ENCODE measurements at places on chromosomes 5 and 9.

DNA sequence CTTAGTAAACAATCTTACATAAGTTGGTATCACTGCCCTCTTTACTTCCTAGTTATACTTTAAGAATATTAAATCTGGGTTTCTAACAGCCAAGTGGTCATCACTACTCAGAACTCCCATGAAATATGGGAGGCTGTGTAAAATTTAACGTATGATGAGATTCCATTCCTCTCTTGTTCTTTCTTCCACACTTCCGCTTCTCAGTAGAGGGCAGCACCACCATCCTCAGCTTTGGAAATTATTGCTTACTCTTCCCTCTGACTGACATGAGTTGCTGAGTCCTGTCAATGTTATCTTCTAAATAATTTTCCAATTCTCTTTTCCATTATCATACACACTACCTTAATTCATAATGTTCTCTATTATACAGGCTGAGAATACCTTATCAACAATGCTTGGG lies 194.0 kb downstream of the RFX3 start:
- no peak for DNase-seq

GRCh38 chr5:160198841-160199409 lies 30.4 kb upstream of the FABP6 start:
- no peak for DNase-seq

DNA sequence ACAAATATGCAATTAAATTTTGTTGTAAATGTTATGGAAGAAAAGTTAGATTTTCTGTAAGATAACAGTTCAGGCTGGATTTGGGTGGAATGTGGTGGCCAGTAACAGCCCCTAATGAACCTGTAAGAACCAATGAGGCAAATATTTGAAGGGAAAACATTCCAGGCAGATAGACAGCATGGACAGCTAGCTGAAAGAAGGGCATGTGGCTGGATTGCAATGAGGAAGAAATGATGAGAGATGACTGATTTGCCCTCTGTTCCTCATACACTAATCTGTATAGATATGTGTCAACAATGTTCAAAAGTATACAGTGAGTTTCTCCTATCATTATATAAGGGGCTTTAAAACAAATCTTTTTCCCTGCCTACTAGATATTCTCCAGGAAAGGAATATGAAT lies 58.8 kb downstream of the MAN2A1 start:
- DNase-seq: no peak

- DNase-seq: no peak
Measured at GRCh38 chr5:5156471-5157082, 16.4 kb downstream of the ADAMTS16 start.

DNA sequence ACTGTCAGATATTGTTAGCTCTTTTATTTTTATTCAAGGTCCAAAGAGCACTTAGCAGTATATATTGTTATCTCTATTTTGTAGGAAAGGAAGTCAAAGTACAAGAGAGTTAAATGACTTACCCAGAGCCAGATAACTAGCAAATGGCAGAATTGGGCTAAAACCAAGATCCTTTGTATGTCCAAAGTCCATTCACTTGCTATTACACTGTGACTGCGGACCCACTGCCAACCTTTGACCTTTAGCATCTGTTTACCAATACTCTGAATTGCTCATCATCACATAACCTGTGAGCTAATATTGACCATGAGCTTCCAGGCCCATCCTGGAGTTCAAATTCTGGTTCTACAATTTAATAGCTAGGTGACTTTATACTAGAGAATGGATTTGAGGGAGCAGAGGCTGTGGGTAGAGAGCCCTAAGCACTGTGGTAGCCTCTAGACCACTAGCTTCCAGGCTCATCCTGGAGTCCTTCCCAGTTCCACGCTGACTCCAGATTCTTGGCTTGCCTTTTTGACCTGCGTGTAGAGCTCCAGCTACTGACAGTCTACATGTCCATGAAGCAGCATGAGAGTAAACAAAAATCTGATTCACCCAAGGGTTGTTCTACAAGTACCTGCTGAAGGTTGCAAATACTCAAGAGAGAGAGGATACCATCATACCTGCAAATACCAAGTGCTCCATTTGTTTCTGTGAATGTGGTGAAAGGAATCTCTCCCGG lies 424.0 kb downstream of the SH3GL2 start:
- no peak for DNase-seq

DNA sequence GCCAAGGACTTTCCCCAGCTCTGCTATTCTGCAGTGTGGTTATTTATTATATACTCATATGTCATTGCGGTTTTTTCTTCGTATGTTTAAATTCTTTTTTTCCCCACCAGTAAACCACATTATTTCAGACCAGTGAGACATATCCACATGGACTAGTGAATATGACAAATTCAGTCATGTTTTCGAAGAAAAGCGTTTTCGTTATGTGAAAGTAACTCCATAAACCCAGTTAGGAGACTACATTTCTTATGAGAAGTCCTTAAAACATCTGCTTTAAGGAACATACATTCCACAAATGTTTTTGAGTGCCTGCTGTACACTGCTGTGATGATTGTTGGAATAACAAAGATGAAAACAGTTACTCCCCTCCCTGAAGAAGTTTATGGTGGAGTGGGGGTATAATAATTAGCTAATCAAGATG lies 591.8 kb upstream of the CLINT1 start:
- DNase-seq: no peak

DNA sequence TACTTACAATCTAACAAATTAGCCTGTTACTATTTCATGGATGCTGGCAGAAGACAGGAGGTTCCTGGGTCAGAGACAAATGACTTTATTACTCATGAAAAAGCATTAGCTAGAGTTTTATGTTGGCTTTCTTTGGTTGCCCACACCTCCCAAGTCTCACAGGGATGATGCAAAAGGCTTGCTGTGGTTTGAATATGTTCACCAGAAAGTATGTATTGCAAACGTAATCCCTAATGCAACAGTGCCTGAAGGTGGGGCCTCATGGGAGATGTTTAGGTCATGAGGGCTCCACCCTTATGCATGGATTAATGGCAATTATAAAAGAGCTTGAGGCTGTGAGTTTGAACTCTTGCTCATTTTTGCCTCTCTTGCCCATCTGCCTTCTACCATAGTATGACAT lies 28.5 kb downstream of the DPYSL3 start:
- no peak for DNase-seq

GRCh38 chr9:28342815-28343338 lies 769.6 kb upstream of the C9orf72 start:
- DNase-seq: no peak

GRCh38 chr5:179623906-179624741 lies 653 bp upstream of the HNRNPH1 start:
- no peak for DNase-seq

- DNase-seq: no peak
Measured at GRCh38 chr5:89293810-89294209, 410.8 kb upstream of the MEF2C start.

GRCh38 chr5:148343603-148344487 lies 8.5 kb downstream of the SPINK9 start:
- no peak for DNase-seq

DNA sequence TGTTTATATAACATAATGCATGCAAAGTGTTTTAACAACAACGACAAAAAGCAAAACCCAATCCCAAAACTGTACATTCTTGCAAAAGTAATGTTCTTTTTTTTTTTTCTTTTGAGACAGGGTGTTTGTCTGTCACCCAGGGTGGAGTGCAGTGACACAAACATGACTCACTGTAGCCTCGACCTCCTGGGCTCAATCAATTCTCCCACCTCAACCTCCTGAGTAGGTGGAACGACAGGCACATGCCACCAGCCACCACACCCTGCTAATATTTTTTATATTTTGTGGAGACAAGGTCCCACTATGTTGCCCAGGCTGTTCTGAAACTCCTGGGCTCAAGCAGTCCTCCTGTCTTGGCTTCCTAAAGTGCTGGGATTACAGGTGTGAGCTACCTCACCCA lies 13.6 kb upstream of the HAVCR1 start:
- no peak for DNase-seq

GRCh38 chr9:72614067-72614466 lies 92.7 kb downstream of the TMC1 start:
- DNase-seq: no peak

DNA sequence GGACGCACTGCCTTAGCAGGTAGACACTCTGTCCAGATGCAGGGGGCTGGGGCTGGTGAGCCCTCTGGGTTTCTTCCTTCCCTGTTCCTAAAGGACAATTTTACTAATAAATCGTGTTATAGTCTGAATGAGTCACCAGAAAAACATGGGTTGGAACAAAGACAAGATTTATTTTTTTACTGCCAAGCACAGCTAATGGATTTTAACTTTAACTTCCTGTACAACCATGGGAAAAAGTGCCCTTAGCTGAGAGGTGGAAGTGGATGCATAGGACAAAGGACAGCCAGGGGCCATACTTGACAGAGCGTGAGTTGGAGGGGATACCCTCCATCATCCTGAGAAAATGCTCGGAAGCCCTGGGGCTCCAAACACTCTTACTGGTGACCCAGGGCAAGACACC lies 300.7 kb downstream of the MSX2 start:
- no peak for DNase-seq

DNA sequence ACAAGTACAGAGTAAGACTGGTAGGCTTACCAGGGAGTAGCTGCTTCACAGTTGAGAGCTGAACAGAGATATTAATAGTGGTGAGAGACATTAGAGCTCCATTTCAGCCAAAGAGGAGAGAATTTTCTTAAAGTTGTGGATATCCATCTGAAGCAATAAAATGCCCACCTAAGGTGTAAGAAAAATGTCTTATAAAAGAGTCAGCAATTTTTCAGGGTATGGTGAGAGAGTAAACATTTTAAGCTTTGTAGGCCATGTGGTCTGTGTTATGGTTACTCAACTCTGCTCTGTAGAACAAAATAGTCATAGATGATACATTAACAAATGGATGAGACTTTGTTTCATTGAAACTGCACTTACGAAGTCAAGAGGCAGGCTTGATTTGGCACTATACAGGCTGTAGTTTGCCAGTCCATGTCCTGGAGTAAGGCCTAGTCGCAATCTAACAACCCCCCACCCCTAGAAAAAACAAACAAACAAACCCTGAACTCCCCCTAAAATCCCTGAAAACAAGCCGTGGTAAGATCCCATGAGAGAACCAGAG lies 945.4 kb upstream of the SEMA6A start:
- DNase-seq: no peak

DNA sequence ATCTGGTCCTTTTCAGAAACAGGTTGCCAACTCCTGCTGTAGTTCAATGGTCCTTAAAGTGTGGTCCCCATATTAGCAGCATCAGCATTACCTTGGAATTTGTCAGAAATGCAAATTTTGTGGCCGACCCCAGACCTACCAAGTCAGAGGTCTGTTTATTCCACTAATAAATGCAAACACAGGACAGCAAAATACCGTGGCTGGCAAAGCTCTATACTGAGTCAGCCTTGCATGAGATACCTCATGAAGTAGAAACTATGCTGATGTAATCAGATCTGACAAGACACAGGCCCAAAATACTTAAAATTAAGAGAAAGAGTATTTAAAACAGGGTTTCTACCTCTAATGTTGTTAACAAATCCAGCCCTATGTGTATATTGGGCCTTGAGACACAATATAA lies 3.0 kb downstream of the GOLM1 start:
- no peak for DNase-seq

DNA sequence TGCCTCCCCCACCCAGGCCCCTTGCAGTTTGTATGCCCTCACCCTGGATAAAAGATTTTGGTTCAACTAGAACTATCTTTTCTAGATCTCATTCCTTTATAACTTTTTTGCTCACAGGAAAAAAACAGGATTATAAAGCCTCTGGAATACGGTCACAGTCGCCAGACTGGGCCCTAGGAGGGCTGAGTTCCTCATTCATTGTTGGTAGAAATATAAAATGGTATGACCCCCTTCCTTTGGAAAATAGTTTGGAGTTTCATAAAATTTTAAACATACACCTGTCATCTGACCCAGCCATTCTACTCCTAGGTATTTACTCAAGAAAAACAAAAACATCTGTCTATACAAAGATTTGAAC lies 82.1 kb downstream of the HSD17B3 start:
- no peak for DNase-seq

- DNase-seq: no peak
Measured at GRCh38 chr9:5712651-5713390, 83.9 kb downstream of the RIC1 start.

DNA sequence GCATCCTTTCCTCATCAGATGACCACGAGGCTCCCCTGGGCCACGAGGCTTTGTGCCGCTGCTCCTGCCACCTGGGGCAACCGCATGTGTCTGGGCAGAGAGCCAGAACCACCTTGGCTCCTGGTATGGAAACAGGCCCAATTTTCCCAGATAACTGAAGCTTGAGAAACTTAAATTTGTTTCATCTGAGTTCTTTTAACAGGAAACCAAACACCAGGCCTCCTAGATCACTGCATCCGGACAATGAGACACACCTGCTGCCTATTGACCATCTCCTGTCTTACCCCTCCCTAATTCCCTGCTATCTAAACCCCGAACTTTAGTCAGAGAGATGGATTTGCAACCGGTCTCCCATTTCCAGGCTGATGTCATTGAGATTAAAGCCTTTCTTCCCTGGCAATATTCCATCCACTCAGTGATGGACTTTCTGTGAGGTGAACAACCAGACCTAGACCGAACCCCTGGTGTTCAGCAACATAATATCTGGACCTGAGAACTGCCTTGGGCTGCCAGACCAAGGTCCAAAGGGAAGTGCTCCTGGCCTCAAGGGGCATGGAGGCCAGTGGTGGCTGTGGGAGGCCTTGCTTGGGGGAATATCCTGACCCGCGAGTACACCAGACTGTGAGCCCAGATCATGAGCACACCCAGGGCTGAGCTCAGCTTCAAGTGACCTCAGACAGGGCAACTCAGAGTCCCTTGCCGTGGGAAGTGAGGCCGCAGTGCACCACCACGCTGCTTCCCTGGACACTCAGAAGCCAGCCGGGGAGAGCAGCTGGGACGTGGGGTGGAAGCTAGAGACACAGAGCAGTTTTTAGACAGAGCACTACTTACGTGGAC lies 199.7 kb downstream of the HSPA4 start:
- no peak for DNase-seq

DNA sequence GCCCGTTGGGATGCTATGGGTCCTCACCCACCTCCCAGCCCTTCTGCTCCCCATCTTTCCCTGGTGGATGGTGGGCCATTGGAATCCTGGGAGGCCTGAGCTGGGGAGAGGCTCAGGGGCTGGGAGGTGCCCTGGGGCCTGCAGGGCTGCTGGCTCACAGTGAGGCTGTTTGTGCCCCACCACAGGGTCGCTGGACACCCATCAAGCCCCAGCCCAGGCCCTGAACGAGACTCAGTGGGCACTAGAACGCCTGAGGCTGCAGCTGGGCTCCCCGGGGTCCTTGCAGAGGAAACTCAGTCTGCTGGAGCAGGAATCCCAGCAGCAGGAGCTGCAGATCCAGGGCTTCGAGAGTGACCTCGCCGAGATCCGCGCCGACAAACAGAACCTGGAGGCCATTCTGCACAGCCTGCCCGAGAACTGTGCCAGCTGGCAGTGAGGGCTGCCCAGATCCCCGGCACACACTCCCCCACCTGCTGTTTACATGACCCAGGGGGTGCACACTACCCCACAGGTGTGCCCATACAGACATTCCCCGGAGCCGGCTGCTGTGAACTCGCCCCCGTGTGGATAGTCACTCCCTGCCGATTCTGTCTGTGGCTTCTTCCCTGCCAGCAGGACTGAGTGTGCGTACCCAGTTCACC lies 4.9 kb upstream of the AIF1L start:
- DNase-seq: no peak

GRCh38 chr5:3309538-3309937 lies 286.1 kb upstream of the IRX1 start:
- DNase-seq: no peak
